ENCODE measurements at places on chromosomes 1 and 21.

- no peak for DNase-seq
Observed at GRCh38 chr1:64453688-64454087, 16.2 kb upstream of the CACHD1 start.

GRCh38 chr1:9649769-9650168 lies 1.8 kb upstream of the PIK3CD start:
- no peak for DNase-seq

DNA sequence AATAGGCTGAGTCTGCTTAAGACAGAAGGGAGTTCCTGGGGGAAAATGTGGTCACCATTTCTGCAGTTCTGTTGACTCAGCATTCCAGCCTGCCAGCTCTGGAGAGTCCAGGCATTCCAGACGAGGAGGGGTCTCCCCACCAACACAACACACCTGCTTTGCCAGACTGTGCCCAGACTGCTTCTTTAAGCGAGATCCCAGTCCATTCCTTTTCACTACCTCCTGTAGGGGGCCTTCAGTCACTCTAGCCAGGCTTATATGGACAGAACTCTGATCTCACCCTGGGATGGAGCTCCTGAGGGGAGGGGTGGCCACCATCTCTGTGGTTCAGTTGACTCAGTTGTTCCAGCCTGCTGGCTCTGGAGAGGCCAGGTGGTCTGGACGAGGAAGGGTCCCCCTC lies 48.5 kb downstream of the UBE2U start:
- DNase-seq, result no peak

DNA sequence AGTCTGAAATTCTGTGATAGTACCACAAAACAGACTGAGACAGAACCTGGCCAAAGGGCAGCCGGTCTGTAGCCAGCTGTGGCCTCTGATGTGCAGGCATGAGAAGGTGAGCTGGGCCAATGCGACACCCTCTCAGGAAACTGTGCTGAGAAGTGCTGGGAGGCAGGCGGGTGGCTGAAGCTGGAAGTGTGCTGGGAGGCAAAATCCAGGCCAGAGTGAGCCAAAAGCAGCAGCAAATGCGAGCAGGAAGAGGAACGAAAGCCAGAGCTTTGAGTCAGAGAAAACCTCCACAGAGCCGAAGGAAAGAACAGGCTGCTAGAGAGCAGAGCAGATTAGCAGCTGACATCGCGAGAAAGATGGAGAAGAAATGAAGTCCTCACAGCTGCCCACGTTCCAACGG lies 10.2 kb upstream of the ATP13A2 start:
- DNase-seq, result no peak

DNA sequence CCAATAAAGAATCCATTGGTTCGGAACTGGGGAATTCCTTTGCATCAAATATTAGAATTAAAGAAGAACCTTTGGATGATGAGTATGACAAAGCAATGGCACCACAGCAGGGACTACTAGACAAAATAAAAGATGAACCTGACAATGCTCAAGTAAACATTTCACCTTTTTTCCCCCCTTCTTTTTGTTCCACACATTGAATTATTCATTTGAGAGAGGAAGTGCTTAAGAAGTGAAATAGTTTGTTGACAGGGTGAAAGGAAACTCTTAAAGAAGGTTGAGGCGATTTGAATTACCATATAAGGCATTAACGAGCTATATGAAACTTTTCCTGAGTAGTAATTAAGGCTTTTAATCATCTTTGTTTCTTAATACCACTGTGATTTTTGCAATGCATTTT lies 93.1 kb downstream of the ZMYM4 start:
- DNase-seq, result no peak
